AG10803 (cell line): ENCODE measurements at places on chromosomes 12 and 14.

GRCh38 chr12:124437617-124438436 lies 129.6 kb downstream of the NCOR2 start:
- no peak for DNase-seq

DNA sequence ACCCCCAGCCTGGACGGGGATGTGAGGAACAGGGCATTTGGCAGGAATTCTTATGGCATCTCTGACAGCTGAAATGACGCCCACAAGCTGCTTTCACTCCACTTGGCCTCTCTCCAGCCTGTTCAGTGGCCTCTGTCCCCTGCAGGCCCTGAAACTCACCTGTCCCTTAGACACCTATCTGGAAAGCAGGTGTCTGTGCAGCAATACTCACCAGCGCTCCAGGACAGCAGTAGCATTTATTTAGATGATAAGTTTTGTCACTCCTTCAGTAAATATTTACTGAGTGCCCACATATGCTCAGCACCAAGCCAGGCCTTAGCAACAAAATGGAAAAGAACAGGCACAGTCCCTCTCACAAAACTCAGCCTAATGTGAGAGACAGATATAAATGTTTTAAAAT lies 311.1 kb upstream of the FKBP4 start:
- DNase-seq, result no peak

GRCh38 chr12:24919346-24920001 lies 29.4 kb downstream of the BCAT1 start:
- DNase-seq, result no peak

- no peak for DNase-seq
These were observed 38.6 kb upstream of the APPL2 start for GRCh38 chr12:105274571-105274970.

- DNase-seq, result no peak
These were observed 114.2 kb downstream of the BRMS1L start for GRCh38 chr14:35940291-35940690.

- DNase-seq, result peak; percentile 60
These were observed 48.7 kb downstream of the MIPOL1 start for GRCh38 chr14:37246427-37246829.

GRCh38 chr12:131132118-131132892 lies 178.6 kb downstream of the ADGRD1 start:
- DNase-seq, result peak; percentile 61

DNA sequence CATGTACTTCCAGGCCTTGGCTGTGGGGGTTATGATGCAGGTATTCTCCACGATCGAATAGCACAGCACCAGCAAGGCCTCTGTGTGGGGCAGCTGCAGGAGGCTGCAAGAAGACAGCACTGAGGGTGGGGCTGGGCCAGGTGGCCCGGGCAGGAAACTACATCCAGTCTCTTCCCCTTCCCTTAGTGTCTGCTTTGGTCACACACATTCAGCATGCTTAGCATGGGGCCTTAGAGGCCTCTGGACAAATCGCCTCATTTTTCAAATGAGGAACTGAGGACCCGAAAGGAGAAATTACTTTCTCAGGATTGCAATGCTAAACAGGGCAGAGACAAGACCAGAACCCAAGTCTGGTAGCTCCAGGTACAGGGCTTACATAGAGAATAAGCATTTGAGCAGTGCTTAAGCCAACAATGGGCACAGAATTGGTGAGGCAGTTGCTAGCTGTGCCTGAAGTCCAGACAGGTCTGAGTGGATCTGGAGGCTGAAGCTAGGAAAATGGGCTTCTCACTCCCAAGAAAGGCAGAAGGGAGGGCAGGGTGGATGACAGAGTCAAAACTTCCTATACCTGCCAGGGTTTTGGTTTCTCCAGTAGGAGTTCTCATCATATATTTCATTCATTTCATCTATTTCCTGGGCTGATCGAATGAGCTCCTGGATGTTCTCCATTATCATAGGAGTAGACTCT lies 3.5 kb downstream of the ACRBP start:
- DNase-seq, result no peak

GRCh38 chr12:32897281-32897610 lies 669 bp upstream of the PKP2 start:
- no peak for DNase-seq

- peak; percentile 93 for DNase-seq
These were observed 283.6 kb downstream of the CACNA1C start for GRCh38 chr12:2336409-2336829.

GRCh38 chr12:64051057-64051456 lies 171.0 kb downstream of the KICS2 start:
- no peak for DNase-seq

DNA sequence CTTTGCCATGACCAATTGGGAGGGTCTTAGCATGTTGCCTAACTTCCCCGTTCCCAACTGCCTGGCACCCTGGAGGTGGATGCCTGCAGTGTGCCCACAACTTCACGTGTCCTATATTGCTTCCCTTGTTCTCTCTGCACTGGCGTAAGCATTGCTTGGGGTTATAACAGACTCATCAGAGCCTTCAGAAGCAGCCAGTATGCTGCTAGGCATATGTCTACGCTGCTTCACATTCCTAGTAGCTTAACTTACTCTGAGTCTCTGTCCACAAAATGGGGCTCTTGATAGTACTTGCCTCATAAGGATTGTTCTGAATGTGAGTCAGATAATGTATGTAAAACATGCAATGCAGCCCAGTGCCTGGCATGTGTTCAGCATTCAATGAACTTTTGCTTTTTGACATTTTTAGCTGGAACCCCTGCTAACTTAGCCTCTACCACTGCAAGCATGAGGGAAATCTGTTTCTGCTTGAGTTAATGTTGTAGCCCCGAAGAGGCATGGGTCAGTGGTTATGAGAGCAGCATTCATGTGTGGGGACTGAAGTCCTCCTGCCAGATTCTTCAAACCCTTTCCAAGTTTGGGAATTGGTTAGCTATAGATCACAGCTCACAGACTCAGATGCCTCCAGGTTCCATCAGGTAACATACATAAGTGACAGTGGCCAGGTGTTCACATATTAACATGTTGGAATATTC lies 2.8 kb downstream of the SLC5A8 start:
- no peak for DNase-seq
